ENCODE measurements at places on chromosomes 7 and 10.
A peak's percentile ranks its signal among the peaks of the same experiment; 100 is the strongest.

DNA sequence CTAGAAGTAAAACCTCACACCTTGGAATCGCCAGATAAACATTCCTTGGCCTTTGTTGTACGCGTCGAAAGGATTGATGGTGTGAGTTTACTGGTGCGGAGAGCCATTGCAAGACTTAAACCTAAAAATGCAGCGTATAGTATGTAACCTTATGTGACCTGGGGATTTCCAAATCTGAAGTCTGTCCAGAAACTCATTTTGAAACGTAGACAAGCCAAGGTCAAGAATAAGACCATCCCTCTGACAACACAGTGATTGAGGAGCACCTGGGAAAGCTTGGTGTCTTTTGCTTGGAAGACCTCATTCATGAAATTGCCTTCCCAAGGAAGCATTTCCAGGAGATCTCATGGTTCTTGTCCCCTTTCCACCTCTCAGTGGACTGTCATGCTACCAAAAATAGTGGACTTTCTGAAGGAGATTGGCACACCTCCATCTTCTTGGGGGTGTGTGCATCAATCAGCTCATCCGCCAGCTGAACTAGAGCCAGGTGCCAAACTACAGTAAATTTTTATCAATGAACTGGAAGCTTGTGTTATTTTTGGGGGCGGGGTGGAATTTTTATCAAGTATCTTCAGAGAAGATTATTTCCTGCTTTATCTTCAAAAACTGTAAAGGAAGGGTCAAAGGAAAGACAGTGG, 8.1 kb downstream of the POR start:
- DNase-seq: no peak

DNA sequence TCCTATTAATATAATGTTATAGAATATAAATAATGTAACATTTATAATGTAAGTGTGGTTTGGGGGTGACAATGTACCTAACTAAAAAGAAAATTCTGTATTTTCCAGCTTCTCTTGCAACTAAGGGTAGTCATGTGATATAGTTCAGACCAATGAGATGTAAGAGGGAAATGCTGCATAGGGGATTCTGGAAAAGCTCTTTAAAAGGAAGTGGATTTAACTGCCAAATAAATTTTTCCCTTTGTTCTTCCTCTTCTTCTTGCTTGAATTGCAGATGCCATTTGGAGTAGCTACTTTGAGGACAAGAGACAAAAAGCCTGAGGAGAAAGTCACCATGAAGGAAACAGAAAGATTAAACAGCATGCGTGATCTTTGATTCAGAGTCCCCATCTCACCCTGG, 194.3 kb downstream of the PTEN start:
- no peak for DNase-seq

DNA sequence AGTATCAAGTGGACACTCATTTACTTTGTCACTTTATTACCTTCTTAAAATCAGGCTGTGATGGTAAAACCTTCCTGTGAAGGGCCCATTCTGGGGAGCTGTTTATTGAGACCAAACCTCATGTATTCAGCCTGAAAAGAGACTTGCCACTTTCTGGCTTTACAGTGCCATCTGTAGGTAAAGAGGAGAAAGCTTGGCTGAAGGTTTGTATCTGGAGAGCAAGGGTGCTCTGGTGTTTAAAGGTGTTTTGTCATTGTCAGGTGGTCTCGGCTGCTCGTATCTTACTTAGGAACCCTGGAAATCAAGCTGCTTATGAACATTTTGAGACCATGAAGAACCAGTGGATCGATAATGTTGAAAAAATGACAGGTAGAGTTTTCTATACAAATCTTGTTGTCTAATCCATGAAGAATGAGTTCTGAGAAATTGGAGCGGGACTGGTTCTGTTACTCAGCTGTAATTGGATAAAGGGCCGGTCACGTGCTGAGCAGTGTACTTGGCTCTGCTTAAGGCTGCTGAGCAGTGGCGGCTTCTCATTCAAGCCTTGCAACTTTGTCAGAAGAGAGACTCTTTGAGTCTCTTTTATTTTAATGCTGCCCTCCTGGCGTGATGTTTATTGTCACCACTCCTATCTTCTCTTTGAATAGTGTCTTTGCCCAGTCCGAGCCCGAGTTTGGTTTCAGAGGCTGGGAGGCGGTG, 46.9 kb downstream of the AP3M1 start:
- no peak for DNase-seq

GRCh38 chr10:121947343-121948330, 19.8 kb upstream of the ATE1 start:
- DNase-seq: peak; percentile 12

GRCh38 chr7:94655848-94656657, at the start of gene SGCE:
SGCE (minus strand) TSS chr7:94656133; CDS start chr7:94656098, 35 bp downstream.
- DNase-seq: peak; percentile 81

- peak; percentile 42 for DNase-seq
Measured at GRCh38 chr7:15801551-15801950, 115.1 kb upstream of the MEOX2 start.

- no peak for DNase-seq
Measured at GRCh38 chr7:130409067-130409711, 28.9 kb downstream of the CPA1 start.

- peak; percentile 60 for DNase-seq
Measured at GRCh38 chr7:19051767-19052375, 65.6 kb downstream of the TWIST1 start.

GRCh38 chr10:9311702-9312499, 1257.4 kb downstream of the GATA3 start:
- DNase-seq: no peak

GRCh38 chr7:22666732-22667131, 60.3 kb upstream of the IL6 start:
- peak; percentile 90 for DNase-seq

DNA sequence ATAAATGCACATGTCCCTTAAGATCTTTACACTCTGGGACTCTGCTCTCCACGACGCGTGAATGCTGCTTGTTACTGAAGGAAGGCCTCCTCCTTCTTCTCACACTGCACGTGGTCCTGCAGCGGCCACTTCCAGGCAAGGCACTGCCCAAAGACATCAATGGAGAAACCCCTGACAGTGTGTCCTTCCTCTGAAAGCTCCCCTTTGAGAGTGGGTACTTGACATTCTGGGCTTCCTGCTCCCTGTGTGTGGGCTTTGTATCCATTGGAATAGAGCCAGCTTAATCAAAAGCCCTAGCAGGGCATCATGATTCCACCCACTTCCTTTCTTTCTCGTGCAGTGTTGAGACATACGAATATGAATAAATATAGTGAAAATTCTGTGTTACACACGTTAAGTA, 69.7 kb upstream of the STK17A start:
- peak; percentile 73 for DNase-seq

DNA sequence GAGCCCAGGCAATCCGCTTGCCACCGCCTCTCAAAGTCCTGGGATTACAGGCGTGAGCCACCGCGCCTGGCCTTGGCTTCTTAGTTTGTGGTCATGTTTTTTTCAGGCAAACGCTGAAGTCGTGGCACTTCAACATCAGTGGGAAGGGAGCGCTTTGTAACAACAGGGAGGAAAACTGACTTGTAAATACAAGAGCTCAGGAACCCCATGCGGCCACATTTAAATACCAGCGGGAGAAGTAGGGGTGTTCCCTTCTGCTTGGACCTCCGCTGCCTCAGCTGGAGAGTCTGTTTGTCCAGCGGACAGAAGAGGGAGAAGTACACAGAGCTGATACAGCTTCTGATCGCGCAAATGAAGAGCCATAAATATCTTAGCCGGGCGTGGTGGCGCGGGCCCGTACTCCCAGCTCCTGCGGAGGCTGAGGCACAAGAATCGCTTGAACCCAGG, 108.7 kb upstream of the KMT2C start:
- no peak for DNase-seq

GRCh38 chr10:88838766-88839350, 12.8 kb downstream of the ANKRD22 start:
- DNase-seq: no peak

GRCh38 chr7:131536361-131536849, 20.0 kb downstream of the PODXL start:
- DNase-seq: no peak

GRCh38 chr10:120607710-120608703, 151.0 kb downstream of the PLPP4 start:
- DNase-seq: peak; percentile 8

- DNase-seq: no peak
Measured at GRCh38 chr10:77825965-77826364, 100.6 kb downstream of the DLG5 start.

GRCh38 chr10:17643339-17643754, 604 bp upstream of the STAM start:
- peak; percentile 75 for DNase-seq

DNA sequence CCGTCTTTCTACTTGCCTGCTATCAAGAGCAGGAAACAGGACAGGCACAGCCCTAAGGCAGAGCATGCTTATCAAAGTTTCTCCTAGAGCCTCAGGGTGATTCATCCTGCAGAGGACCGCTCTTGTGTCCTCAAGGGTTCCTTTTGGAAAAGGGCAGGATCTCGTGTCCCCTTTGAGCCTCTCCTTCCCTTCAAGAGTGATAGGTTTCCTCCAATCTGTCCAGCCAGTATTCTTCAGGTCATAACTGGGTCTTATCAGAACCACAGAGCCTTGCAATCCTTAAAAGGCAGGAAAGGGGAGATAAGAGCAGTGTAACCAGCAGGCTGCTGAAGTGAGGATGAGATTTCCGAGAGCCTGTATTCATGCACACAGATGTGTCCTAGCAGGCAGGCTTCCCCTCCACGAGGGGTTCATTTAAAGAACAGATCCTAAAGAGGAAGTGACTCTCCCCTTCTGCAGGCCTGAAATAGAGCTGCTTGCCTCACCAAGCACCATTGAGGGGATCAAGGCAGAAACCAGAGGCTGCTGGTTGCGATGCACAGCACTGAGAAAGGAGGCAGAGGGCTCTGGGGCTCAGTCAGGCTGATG, 90.5 kb upstream of the SVIL start:
- peak; percentile 24 for DNase-seq

DNA sequence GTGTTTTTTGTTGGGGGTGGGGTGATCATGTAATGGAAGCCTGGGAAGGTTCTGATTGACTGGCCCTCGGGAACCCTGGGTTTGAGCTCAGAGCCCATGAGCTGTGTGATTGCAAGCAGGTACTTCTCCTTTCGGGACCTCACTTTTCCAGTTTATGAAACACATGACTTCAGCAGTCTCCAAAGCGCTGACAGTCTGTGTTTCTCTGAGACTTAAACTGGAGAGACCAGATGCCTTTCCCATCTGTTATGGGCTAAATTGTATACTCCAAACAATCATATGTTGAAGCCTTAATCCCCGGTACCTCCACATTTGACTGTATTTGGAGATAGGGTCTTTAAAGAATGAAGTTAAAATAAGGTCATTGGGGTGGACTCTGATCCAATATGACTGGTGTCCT, 493.6 kb downstream of the GALNT17 start:
- DNase-seq: no peak

DNA sequence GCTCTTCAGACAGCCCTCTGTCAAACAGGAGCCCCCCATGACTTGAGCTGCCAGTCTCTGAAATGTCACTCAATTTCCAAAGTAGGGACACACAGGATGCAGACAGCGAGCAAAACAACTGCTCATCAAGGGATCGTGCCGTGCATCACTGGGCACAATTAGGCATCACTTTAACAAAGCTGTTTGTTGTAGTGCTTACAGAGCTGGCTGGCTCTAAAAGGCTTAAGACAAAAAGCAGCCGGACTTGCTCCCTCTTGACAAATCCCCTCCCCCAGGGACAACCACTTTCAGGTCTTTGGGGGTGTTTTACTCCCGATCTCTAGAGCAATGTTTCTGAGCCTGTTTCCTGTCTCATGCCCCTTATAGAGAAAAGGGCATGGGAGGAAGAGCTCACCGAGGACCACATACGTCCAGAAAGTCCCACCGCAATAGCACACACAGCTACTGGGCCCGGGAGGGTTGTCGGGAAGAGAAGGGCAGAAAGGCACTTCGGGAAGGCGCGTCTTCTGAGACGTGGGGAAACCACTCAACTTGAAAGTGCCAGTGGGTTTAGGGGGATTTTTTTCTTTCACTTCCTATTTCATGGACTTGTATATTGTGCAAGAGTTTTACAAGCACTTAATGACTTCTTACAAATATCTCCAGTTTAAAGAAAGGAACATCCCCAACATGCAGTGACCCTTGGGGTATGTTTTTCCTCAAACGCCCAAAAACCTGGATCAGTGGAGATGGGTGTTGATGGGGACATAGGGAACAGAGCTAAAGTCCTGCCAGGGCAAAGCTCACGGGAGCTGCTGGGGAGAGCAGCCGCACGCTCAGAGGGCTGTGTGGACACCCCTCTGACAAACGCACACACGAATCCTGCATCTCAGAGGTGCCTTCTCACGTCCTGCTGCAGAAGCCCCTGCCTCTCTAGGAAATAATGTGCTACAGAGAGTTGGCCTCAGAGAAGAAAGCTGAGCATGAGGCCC, 27.1 kb downstream of the LRRC20 start:
- DNase-seq: no peak

DNA sequence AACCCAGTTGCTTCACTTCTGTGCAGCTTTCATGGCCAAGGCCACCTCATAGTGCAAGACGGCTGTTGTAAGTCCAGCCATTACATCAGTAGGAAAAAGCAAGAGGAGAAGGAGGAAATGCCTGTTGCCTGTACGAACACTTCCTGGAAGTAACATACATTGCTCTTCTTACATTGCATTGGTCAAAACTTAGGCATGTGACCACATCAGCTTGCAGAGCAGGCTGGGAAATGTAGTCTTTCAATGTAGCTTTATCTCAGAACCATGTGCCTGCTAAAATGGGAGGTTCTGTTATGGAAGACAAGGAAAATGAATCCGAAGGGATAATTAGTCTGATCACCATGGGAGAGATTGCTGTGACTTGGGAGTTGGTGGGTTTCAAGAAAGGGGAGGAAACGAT, 4.3 kb downstream of the SLC29A3 start:
- DNase-seq: peak; percentile 17

GRCh38 chr10:22740180-22740579, 25.8 kb upstream of the PIP4K2A start:
- peak; percentile 12 for DNase-seq

- DNase-seq: no peak
Measured at GRCh38 chr10:86413046-86413728, 46.6 kb upstream of the GRID1 start.

DNA sequence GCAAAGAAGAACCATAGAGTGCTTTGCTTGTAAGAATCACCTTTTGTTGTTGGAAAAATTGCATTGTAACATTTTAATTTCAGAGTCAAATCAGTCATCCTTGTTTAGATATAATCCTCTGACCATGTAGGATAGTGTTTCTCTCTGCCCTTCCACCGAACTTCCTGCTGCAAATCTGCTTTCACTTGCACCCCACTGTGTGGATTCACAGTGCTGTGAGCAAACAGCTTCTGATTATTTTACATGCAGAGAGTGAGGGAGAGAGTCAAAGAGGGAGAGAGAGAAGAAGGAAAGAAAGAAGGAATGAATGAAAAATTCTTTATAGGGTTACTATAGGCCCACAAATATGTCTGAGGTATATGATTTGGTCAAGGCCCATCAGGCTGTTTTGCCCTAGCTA, 30.0 kb upstream of the SEM1 start:
- no peak for DNase-seq

- DNase-seq: no peak
Measured at GRCh38 chr7:126605056-126605455, 647.7 kb downstream of the GRM8 start.

- no peak for DNase-seq
Measured at GRCh38 chr10:102191956-102192355, 34.1 kb upstream of the ELOVL3 start.

- DNase-seq: no peak
Measured at GRCh38 chr10:74738542-74738941, 87.9 kb upstream of the KAT6B start.

- no peak for DNase-seq
Measured at GRCh38 chr7:146528581-146528980, 412.0 kb downstream of the CNTNAP2 start.

GRCh38 chr10:109894516-109894915, 28.8 kb downstream of the XPNPEP1 start:
- no peak for DNase-seq

- no peak for DNase-seq
Measured at GRCh38 chr7:84722086-84722485, 464.8 kb downstream of the SEMA3D start.

GRCh38 chr7:93757426-93757825, 133.1 kb downstream of the TFPI2 start:
- peak; percentile 9 for DNase-seq
